Activated T-cell treated with anti-CD3 and anti-CD28 coated beads for 48 hours (primary cell): ENCODE measurements at places on chromosomes 3 and 15.

GRCh38 chr15:33963831-33964664 is 4.2 kb upstream of the CHRM5 start:
- no peak for DNase-seq

DNA sequence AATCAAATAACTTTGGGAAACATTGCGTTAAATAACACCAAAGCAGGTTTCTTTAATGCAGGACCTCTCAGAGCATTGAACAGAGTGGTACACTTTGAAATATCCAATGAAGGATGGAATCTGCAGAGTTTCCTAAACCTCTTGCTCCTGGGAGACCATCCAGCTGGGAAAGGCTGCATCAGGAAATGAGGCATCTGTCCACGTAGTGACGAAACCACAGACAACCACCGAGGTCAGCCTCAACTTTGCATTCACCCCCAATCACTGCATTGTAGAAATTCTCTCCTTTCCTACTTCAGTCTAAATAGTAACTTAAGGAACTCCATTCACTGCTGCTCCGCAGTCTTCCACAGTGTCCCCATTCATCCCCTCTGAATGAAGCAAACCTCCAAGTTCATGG is 41.5 kb upstream of the CDV3 start:
- no peak for DNase-seq

DNA sequence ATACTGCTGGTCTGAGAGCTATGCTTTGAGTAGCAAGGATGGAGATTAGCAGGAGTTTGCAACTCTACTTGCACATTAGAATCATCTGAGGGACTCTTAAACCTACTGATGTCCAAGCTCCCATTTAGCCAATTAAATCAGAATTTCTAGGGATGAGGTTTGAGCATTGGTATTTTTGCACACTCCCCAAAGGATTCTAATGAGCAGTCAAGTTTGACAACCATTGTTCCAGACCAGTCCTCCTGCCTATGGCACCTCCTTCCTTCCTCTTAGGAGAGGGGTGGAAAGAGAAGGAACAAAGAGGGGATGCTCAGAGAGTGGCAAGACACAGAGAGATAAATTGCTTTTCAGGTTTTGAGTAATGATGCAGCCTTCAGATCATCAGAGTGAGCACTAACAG is 275.5 kb upstream of the ROPN1 start:
- DNase-seq, result no peak

DNA sequence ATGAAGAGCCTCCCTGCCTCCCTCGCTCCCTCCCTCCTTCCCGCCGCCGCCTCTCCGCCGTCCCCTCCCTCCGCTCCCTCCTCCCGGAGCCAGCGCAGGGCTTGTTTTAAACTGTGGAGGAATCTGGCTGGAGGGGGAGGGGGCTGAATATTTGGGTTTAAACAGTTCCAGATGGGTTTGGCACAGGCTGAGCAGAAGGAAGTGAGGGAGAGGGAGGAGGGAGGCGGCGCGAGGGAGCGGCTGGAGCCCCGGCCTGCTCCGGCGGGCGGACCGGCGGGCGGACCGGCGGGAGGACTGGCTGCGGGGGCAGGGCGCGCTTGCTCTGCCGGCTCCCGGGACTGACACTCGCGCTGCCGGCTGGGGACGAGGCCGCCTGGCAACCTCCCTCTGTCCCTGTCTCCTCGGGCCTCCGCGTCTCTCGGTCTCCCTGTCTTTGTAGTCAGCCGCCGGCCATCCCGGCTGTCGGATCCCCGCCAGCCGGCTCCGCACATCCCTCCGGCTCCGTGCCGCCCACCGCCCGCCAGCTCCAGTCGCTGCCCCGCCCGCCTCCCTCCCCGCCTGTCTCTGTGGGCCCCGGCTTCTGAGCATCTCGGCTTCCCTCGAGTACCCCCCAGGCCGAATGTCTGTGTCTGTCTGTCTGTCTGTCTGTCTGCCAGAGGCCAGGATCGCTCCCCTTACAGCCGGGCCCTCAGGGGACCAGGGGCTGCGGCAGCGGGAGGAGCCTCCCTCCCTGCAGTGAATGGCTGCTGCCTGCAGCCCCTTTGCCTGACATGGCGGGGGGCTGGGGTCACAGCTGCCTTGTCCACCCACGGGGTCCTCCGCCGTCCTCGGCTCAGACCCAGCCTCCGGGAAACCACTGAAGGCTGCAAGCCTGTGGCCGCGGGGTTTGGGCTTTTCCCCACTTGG is 7.6 kb downstream of the EPHB3 start:
- no peak for DNase-seq

DNA sequence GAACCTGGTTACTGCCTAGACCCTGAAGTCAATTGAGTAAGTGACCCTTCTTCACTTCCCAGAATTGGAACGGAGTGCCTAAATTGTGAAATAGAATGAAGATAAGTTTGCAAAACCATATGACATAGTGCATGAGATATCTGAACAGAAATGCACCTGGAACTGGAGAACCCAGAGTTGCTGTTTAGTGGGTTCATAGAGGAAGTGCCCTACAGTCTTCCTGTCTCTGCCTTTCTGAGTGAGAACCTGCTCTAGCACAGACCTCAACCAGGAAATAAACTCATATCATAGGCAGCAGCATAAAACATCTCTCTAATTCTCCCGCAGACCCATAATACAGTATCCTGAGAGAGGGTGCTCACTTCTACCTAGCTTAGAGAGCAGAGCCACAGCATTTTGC is 82.9 kb downstream of the EOMES start:
- DNase-seq, result no peak

- DNase-seq, result no peak
Measured at GRCh38 chr3:58009749-58010535, 1.7 kb downstream of the FLNB start.

DNA sequence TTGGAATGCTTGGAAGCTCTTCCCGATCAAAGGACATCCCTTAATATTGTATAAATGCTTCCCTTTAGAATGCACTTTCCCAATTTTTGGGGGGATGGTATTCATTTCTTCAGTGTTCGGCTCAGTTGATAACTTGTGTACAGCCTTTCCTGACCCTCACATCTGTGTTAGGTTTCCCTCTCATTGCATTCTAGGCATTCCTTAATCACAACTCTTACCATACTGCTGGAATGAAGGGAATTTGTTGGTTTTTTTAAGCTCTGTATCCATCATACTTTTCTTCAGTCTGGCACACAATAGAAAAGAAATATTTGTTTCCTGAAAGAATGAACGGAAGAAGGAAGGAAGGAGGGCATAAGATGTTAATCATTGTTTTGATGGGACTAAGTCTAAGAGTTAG is 119.5 kb downstream of the CHST2 start:
- no peak for DNase-seq

- DNase-seq, result no peak
Measured at GRCh38 chr3:178041931-178042330, 494.3 kb upstream of the KCNMB2 start.

DNA sequence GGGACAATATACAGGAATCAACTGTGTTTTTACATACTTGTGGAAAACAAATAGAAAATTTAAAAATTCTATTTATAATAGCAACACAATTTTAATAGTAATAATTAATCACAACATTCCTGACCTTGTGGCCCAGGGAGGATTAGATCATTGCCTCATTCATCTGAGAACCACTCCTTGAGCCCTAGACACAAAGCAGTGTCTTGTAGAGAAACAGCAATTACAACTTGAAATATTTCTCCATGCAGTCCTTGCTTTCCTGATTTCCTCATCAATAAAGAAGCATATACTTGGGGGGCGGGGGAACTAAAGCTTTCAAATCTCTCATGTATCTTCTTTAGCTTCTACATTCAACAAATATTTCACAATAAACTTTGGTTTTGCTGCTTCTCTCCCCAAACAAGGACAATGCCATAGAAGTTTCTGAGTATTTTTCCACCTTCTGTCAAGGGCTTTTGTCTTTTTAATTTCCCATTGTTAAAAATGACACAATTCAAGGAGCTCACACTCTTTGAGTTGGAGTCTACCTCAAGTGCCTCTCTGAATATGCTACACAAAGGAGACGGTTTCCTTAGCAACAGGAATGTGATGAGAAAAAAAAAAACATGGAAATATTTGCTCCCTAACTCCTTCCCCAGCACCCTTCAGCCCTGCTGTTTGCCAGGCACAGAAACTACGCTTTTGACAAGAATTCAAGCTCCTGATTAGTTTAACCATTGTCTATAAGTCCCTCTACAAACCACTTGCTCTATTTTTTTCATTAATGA is 118.8 kb downstream of the ARPP21 start:
- no peak for DNase-seq

- DNase-seq, result no peak
Measured at GRCh38 chr3:153631102-153631501, 469.1 kb downstream of the RAP2B start.

DNA sequence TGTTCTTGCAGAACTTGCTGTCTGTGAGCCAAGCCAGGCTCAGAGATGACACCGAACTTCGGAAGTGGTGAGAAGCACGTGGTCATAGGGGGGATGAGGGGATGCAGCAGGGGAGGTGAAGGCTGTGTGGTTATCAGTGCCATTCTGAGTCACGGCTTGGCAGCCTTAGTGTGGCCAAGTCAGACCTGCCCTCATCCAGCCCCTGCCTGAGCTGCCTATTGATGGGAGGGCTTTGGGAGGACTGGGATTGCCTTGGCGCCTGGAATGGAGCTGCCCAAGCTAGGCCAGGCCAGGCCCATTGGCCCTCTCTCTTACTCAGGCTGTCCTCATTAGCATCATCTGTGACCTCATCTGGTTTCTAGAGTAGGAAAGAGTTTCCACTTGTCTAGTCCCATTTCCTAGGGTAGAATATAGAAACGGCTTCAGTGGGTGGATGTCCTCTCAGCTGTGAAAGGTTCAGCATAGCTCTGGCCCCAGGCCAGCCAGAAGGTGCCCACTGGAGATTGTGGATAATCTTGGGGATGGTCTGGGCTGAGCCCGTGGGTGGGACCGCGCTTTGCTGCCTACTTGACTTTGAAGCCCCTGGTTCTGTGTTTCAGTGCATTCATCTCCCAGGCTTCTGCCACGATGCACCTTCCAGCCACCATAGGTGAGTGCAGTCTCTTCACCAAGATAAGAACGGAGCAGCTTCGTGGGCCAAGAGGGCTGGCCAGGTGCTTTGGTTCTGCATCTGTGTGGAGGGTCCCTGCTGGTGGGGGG is 7.2 kb downstream of the FAH start:
- no peak for DNase-seq

DNA sequence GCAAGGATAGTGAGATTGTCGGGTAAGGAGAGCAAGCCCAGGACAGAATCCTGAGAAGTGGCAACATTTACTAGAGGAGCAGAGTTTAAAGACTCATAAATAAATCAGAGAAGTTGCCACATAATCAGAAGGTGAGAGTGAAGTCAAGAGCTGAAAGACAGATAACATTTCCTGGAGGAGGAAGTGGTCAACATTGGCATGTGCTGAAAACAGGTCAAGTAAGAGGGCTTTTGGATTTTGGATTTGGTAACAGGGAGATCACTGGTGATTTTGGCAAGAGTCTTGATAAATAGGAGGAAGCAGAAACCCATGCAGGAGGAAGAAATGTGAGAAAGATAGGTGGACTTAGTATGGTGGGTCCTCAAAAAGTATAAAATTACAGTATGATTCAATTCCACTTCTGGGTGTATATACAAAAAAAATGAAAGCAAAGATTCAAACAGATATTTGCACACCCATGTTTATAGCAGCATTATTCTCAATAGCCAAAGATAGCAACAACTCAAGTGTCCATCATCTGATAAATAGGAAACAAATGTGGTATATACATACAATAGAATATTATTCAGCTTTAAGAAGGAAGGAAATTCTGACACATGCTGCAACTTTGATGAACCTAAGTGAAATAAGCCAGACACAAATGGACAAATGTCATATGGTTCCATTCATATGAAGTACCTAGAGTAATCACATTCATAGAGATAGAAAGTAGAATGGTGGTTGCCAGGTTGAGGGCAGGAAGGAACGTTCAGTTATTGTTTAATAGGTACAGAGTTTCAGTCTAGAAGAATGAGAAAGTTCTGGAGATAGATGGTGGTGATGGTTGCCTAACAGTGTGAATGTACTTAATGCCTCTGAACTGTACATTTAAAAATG is 27.3 kb upstream of the MBNL1 start:
- no peak for DNase-seq

- no peak for DNase-seq
Measured at GRCh38 chr3:187223799-187224198, 26.5 kb downstream of the RTP1 start.
